ENCODE measurements at places on chromosomes 11 and 22.

DNA sequence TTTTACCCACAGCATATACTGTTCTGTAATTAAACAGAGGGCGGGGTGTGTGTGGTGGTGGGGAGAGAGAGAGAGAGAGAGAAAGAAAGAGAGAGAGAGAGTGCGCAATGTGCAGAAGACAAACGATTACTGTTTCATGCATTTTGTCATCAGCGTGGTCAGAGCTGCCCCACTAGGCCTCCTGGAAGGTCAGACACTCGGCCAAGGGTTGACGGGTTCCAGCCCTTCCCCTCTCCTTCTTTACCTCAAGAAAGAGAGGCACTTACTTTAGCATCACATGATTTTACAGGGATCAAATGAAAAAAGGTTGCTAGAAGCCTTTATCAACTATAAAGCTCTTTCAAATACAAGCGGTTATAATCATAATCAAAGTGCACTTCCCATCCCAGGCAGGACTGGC, 269.2 kb upstream of the SORL1-AS1 start:
- no peak for DNase-seq

- DNase-seq: no peak
Observed at GRCh38 chr11:65817312-65817834, 16.4 kb upstream of the SNX32 start.

GRCh38 chr11:113261709-113262475, 52.5 kb upstream of the TTC12 start:
- no peak for DNase-seq

GRCh38 chr22:23246982-23247766, 66.9 kb downstream of the BCR start:
- DNase-seq: no peak

DNA sequence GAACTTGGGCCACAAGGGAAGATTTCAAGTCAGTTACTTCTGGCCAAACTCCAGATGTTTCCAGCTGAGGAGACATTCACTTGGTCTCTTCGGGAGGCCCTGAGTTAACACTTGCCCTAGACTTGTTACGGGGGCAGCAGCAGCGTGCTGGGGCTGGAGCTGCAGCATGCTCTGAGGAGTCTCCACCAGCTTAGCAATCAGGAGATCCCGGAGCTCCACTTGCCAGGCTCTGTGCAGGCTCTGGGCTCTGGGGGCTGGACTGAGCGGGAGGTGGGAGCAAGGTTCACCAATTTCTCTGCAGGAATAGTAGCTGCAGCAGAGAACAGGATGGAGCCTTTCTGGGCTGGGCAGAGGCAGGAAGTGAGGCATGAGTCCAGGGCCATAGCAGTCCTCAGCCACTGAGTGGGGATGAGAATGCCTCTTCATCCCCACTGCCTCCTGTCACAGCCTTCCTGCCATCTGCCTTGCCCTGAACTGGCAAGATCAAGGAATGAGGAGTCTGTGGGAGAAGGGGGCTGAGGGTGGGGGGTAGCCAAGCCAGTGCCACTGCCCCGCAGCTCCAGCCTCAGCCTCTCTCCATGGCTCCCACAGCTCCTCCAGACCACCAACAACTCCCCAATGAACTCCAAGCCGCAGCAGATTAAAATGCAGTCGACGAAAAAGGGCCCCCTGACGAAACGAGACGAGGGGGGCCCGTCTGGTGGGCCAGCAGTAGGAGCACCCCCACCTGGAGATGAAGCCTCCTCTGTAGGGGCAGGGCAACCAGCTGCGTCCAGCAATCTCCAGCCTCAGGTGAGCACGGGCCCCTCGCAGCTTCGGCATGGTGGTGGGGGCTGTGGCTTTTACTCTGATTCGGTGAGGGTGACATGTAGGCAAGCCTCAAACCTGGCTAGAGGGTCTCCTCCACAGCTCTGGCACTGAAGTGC, 23.4 kb downstream of the GTPBP1 start:
- no peak for DNase-seq

DNA sequence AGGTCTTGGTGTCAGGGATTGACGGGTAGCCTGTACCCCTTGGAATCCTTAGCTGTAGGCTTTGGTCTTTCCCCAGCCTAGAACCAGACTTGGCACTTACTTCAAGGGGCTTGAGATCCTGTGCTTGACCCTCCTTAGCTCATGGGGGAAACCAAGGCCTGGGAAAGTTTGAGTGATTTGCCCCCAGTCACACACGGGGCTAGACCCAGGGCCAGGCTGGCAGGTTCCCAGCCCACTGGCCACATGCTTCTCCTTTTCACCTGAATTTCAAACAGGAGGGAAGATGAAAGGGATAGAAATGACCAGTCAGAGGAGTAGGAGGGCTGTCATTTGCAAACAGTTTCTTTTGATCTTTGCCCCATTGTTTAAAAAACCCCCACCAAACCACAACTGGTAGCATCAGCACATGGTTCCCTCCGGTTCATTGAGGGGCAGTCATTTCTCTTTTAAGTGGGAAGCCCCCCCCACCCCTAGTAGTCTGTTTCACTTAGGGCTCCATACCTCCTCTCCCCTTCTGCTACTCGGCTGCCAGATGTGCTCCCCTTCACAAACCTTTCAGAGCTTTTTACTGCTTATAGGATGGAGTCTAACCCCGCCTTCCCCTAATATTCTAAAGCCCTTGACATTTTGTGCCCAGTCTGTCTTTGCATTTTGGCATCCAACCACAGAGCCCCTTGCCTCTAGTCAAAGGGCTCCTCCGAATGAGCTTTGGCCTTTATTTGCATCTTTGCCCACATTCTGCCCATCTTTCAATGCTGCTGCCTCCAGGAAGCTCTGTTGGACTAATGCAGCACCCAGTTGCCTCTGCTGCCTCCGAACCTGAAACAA, 37.6 kb downstream of the ZNRF3 start:
- no peak for DNase-seq

DNA sequence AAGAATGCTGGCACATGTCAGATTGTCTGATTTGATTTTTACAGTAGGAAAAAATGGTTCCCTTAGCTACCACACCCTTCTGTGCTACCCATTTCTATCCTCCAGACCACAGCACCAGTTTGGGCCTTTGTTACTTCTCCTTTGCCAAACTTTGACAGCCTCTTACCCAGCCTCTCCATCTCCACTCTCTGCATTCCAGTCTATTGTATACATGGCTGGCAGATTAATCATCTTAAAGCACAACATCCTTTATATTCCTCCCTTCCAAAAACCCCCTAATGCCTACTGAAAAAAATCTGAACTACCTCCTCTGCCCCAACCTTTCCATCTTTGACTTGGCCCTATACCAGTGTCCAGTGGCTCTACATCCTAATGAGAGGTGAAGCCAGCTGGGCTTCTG, 10.8 kb upstream of the PANX1 start:
- no peak for DNase-seq

GRCh38 chr11:101291279-101291678, 161.7 kb upstream of the PGR start:
- no peak for DNase-seq

GRCh38 chr22:39724390-39724789, 153.8 kb downstream of the CACNA1I start:
- DNase-seq: no peak

- DNase-seq: no peak
Observed at GRCh38 chr11:105719073-105719822, 109.4 kb downstream of the GRIA4 start.

- no peak for DNase-seq
Observed at GRCh38 chr22:38165922-38166593, 15.6 kb downstream of the PLA2G6 start.

GRCh38 chr22:19873138-19873959, 18.7 kb upstream of the GNB1L start:
- DNase-seq: peak; percentile 7

DNA sequence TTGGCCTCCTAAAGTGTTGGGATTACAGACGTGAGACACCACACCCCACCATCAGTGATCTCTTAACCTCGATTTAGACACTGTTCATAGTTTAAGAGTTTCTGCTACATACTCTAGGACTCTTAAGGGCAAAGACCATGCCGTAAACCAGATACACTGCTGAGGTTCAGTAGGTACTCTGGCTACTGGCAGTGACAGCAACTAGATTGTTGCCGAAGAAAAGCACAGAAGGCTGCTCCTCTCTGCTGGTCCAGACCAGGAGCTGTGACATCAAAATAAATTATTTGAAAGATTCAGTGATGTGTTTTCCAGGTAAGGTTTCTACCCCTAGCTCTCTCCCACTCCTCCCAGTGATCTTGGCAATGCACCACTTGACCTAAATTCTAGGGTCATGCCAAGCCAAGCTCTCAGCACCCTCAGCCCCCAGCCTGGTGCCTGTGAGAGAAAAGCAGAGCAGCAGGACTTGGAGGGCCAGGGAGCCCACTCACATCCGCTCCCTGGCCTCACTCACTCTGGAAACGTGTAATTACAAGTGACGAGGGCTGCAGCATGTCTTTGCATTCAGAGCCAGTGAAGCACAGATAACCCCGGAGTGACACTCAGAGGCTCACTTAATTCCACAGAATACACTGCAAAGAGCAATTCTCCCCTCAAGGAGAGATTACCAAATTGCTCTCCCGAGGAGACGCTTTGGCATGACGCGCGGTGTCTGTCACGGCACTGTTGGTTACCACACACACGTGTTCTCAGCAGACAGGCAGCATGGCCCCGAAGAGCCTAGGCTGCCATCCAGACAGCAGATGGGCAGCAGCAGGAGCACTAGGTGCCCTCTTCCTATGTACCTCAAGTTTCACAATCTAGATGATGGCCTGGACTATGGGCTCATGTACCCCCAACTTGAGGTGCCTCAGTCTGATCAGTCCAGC, 96.9 kb upstream of the PITPNB start:
- DNase-seq: peak; percentile 10

DNA sequence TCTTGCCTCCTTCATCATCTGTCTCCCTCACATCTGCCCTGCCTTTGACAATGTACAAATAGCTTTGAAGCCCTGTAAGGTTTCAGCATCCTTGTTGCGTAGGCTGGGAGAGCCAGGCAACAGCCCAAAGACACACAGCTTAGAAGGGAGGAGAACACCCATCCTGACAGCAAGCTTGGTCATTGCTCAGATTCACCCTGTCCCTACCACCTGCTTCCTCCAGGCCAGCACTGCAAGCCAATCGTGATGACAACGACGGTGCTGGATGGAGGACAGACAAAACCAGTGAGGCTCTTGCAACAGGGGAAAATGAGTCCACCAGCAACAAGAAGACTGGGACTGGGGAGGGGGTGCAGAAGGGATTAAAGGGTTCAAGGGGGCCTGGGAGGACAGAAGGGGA, 32.9 kb upstream of the CD5 start:
- DNase-seq: no peak

GRCh38 chr11:48207881-48208280, 8.7 kb upstream of the OR4B1 start:
- DNase-seq: no peak

- DNase-seq: no peak
Observed at GRCh38 chr11:22728600-22729389, 62.4 kb downstream of the GAS2 start.

DNA sequence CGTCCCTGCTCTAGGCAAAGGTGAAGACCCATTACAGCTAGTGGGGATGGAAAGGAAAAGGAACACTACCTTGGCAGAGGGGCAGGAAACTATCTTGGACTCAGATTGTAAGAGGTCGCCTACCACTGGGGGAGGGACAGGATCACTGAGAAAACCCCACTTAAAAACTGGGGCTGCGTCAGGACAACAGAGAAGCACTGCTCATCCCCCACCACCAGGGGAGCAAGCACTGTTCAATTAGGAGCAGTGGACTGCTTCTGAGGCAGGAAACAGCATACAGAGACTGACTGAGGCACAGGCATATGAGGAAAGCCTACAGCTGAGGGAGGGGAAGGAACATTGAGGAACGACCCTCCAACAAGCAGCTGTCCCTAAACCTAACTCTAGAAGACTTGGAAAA, 20.8 kb upstream of the DLAT start:
- DNase-seq: peak; percentile 19

GRCh38 chr11:5531053-5531831, 14.7 kb upstream of the UBQLNL start:
- no peak for DNase-seq

DNA sequence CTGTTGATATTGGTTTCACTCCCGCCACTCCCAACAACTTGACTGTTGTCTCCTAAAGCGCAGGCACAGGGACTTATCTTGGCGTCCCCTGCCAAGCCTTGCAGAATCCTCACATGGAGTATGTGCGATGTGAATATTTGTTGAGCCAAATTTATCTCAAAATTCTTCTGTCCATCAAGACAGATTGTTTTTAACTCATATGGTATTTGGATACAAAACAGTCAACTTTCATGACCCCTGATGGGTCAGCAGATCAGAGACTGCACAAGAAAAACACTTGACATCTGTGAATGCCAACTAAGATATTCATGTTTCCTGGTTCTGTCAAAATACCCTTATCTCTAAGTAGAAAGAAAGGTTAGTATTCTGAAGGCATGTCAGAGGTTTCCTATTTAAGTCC, 221.7 kb upstream of the BLID start:
- DNase-seq: no peak

- DNase-seq: no peak
Observed at GRCh38 chr11:100619484-100619883, 67.6 kb upstream of the ARHGAP42 start.

GRCh38 chr22:40654522-40655167, 18.1 kb upstream of the MRTFA start:
- DNase-seq: peak; percentile 52

DNA sequence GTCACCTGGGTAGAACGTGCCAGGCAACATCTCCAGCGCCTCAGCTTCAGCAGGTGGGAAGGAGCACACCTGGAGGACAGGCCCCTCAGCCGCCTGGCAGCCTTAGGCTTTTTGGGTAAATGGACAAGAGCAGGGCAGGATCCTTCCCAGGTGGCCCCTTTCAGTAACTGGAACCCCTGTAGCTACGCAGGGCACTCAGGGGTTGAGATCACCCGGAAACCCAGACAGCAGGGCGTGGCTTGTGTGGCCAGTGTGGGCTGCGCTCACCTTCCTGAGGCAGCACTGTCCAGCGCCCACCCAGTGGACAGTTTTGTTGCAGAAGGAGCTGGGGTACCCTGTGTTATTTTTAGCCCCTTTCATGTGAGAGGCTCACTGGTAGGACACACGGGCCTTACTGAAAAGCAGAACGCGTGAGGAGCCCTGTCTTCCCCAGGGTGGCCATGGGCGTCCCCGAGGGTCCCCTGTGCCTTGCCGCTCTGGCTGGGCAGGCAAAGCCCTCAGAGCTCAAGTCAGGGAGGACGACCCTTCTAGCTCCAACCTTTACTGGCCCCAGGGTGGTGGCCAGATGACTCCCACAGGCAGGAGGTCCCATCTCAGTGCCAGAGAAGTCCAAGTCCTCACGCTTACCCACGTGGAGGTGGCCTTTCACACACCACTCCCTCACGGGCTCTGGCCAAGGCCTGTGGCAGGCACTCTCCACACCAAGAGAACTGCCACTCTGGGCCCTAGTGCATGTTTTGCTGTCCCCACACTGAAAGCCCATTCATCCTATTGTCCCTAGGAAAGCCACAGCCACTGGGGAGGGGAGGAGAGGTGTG, 75.8 kb downstream of the CTTN start:
- DNase-seq: peak; percentile 12

- DNase-seq: no peak
Observed at GRCh38 chr11:120385110-120385509, 48.9 kb downstream of the ARHGEF12 start.

GRCh38 chr11:11421509-11421908, 68.5 kb upstream of the CSNK2A3 start:
- no peak for DNase-seq

GRCh38 chr22:19174106-19175025, 4.2 kb downstream of the SLC25A1 start:
- no peak for DNase-seq

All from glutamatergic neuron (in vitro differentiated cells).